ENCODE measurements at places on chromosomes 16 and 17. TPM values are rescaled to one million over a fixed set of nuclear protein-coding genes. Genes with fewer than 3 reads are reported as not detected.

Gene MAP2K6
- total RNA-seq = 8.1 TPM

DNA sequence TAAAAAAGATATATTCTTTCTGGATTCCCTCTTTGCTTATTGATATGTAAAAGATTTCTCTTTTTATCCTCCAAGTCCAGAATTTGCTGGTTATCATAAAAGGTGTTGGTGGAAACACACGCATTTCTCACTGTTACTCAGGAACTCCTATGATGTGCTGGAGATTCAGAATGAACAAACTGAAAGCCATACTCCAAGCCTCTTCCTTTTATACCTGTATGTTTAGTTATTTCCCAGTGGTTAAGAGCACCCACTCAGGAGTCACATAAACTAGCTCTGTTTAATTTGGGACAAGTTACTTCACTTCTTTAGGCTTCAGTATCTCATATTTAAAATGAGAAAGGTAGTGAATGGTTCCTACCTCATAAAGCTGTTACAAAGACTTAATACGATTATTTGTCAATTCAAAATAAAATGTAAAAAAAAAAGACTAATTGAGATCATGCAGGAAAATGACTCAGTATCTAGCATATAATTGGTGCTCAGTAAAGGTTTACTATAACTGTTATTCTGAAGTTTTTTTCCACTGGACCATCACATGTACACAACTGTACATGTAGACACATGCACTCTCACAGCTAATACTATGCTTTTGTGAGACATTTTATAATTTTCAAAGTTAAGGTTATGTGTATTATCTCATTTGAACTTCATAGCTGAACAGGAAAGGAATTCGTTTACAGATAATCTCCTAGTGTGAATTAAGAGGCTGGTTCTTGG is 47.1 kb downstream of the TNRC6C start:
- DNase-seq = no peak

- DNase-seq = no peak
These were observed 12.9 kb downstream of the TRPV2 start for GRCh38 chr17:16428098-16428882.

- DNase-seq = no peak
These were observed 372 bp downstream of the CD300A start for GRCh38 chr17:74466828-74467184.

- peak; percentile 41 for DNase-seq
These were observed 23.0 kb upstream of the SLC38A8 start for GRCh38 chr16:84065536-84066132.

DNA sequence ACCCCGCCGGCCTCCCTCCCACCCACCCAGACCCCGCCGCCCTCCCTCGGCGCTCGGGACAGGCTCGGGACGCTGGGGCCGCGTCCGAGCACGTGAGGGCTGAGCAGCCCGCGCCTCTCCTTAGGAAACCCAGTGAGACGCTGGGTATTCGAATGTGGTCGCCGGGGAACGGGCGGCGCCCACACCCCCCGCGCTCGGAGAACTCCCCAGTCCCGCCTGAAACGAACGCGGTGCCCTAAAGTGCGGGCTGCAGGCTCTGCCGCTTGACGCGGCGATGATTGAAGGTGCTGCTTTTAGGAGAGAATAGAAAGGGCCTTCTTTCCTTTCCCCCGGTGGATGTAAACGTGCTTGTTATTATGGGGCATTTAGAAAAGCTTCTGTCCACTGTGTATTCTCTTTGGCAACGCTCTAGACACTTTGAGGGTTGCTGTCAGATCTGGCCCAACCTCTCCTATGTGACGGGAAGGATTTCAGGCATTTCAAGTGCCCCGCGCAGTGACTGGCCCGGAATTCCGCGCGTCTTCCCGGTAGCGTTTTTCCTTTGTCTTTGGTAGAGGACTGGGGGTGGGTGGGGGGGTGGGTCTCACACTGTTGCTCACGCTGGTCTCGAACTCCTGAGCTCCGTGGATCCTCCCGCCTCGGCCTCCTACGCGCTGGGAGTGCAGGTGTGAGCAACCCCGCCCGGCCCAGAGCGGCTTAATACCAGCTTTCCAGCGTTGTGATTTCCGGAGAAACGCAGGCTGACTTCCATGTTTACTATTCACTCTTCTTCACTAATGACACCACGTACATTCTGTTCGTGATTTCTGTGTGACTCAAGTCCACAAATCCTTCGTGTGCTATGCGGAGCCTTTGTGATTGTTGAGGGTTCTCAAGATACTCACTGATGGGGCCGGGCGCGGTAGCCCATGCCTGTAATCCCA is 21.8 kb upstream of the FOXK2 start:
- peak; percentile 28 for DNase-seq

DNA sequence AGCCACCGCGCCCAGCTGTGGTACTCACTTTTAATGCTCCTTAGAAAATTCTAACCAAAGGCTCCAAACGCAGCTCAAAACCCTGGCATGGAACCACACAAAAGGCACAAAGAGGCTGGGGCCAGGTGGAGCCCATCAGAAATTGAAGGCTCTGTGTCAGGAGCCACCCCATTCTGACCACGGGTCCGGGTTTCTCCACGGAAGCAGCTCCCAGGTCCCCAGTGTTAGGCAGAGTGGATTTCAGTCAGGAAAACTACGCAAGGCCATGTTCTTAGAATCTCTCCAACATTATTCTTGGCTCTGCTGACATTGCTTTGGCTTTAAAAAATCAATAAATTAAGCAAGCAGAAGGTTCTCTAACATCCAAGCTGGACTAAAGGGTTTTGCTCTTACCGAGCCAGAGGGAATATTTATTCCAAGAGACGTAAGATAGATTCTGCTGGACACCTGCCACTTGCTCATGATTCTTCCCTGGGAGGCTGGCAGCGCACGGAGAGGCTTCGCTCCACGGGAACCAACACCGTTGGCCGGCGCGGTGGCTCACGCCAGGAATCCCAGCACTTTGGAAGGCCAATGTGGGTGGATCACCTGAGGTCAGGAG is 93.5 kb downstream of the NXN start:
- no peak for DNase-seq

Gene PTGES3L
- 0.10 TPM for total RNA-seq

Gene ACSM5
- not detected for total RNA-seq

GRCh38 chr16:10511829-10512228 is 68.6 kb downstream of the EMP2 start:
- peak; percentile 18 for DNase-seq

Gene TOP2A
- total RNA-seq = 155 TPM

GRCh38 chr17:78624324-78625151 is 47.3 kb upstream of the DNAH17 start:
- no peak for DNase-seq

Gene PLLP
- total RNA-seq = 1.3 TPM

Gene MILR1
- 7.3 TPM for total RNA-seq

Gene CCL2
- total RNA-seq = 0.51 TPM

Gene AOC2
- 0.95 TPM for total RNA-seq

DNA sequence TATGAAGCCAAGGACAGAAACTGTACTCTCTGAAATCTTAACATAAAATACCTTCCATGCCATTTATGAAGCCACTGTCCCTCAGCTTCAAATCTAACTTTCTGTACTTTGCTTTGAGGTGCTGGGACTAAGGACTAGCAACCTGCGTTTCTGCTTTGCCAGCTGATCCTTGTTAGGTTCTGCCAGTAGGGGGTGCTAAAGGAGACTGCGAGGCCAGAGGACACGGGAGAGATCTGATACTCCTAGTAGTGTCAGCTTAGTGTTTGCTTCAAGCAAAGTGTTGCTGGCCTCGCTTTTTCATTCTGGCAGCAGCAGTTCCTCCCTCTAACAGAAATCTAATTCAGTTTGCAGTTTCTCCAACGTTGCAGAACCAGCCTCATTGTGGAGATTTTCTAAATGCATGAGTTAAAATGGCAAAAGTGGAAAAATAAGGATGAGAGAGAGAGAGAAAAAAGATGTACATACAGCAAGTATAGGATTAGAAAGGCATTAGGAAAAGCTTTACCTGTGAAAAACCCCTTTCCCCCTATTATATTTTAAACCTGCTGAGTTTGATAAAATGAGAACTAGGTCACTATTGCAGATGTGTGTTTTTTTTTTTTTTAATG is 297.5 kb downstream of the CA10 start:
- DNase-seq = peak; percentile 17

Gene ADAMTS18
- 0.03 TPM for total RNA-seq

- DNase-seq = no peak
These were observed 157.6 kb upstream of the PLCG2 start for GRCh38 chr16:81621496-81621895.

- DNase-seq = no peak
These were observed 72.3 kb upstream of the CORO6 start for GRCh38 chr17:29694918-29695563.

DNA sequence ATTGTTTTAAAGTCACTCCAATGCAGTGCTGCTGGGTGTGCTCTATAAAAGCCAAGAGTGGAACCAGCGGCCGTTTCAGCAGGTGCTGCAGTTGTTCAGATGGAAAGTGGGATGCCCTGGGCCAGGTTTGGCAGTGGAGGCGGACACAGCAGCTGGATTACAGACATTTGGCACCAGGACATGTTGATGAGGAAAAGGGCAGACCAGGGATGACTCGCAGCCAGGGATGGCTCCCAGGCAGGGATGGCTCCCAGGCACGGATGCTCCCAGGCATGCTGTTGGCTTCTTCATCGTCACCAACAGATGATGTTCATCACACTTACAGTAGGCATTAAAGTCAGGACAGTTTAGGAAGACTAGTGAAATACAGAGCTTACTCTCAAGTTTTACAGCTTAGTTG is 10.0 kb downstream of the GAN start:
- DNase-seq = no peak

GRCh38 chr16:86872833-86873232 is 294.5 kb downstream of the FOXL1 start:
- DNase-seq = no peak

Gene CPNE7
- not detected for total RNA-seq

DNA sequence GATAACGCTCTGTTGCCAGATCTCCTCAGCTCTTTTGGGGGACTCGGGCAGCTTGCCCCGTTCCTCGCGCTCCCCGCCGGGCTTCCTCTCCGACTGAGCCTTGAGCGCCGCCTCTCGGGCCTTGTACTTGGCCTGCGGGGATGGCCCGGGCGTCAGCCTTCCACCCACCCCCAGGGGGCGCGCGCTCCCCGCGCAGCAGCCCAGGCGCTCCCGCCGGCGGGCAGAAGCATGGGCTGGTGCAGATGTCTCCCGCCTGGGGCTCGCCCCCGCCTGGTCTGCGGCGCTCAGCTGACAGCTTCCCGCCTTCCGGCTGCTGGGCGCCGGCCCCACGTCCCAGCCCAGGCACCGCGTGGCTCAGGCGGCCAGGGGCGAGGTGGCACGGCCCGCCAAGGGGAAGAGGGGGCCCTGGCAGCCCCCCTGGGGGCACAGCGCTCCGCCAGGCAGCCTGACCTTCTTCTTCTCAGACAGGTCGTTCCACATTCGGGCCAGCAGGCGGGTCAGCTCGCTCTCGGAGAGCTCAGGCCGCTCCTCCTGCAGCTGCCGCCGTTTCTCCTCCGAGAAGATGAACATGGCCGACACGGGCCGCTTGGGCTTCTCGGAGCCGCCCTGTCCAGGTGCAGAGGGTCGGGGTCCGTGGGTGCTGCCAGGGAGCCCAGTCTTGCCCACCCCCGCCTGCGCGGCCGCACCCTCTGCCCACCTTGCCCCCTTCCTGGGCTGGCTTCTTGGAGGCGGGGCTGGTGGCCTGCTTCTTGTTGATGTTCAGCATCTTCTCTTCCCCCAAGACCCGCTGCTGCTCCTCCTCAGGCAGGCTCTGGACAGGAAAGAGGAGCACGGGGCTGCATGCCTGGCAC is 8.9 kb downstream of the UBTF start:
- peak; percentile 85 for DNase-seq

DNA sequence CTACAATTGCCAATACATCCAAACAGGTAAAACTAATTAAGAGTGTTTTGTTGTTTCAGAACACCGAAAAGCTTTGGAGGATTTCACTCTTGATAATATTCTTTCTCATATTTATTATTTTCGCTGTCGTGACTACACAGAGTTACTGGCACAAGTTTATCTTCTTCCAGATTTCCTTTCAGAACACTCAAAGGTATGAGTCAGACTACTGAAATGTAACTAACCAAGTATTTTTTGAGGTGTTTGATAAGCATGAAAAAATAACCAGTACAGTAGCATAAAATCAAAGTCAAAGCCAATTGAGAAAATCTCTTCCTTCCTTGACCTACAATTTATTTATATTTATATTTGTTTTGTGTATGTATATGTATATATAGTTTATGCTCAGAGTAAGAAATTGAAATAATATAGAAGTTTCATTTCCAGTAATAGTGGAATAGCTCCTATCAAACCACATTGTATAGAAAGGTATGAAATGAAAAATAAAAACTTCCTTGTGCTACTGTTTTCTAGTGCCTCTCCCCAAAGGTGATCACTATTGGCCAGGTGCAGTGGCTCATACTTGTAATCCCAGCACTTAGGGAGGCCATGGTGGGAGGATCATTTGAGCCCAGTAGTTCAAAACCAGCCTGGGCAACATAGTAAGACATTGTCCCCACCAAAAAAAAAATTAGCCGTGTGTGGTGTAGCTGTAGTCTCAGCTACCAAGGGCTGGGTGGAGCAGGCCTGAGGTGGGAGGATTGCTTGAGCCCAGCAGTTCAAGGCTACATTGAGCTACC is 10.9 kb downstream of the RAD51C start:
- peak; percentile 24 for DNase-seq

Gene KRTAP1-1
- not detected for total RNA-seq

DNA sequence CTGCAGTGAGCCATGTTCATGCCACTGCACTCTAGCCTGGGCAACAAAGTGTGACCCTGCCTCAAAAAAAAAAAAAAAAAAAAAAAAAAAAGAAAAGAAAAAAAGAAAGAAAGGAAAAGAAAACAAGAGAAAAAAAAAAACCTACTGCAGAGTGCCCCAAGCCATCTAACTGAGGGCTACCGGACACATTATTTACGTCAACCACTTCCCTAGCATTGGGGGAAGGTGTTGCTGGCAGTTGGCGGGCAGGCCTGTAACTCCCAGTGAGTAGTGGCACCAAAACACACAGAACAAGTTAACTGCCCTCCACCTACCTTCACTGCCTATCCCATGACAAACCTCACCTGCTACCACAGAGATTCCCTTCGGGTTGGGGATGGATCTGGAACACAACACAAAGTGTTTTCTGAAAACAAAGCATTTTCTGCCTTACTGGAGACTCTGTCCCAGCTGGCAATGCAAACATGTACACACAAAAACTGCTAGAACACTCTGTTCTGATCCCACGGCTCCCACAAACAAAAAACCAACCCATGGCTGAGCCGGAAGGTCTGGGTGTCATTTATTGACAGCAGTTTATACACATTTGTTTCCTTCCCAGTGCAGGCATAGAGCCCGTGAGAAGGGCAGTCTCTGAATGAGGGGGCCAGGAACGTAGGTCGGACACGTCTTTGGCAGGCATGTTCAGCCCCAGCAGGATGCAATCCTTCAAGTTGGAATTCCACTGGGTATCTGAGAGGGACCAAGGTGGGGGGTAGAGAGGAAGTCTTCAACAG is 11.0 kb downstream of the PHB1 start:
- DNase-seq = no peak

Gene BCL6B
- not detected for total RNA-seq

DNA sequence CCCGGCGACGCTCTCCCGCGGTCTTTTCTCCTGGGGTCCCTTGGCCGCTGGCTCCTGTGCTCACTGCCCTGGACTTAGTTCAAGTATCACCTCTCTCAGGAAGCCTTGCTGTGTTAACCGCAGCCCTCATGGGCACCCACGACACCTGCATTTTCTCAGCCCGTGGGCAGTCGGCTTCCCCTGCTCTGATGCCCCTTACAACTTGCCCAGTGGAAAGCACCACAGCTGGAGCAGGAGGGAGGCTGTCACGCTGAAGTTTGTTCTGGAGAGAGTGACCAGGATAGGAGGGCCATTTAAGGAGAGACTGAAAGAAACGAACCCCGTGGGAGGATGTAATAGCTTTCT is 395 bp downstream of the STXBP4 start:
- no peak for DNase-seq

Gene GPT2
- total RNA-seq = 20.7 TPM

GRCh38 chr17:2940352-2940751 is 123.1 kb downstream of the OR1D5 start:
- DNase-seq = no peak

Gene TRPV3
- 0.02 TPM for total RNA-seq
